ENCODE measurements at places on chromosomes 7 and 10.
A peak's percentile ranks its signal among the peaks of the same experiment; 100 is the strongest.

DNA sequence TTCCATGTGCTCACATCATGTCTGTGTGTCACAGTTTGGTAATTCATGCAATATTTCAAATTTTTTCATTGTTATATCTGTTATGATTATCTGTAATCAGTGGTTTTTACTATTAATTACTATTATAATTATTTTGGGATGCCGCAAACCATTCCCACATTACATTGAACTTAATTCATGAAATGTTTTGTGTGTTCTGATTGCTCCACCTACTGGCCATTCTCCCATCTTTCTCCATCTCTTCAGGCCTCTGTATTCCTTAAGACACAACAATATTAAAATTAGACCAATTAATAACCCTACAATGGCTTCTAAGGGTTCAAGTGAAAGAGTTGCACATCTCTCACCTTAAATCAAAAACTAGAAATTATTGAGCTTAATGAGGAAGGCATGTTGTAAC lies 398.5 kb downstream of the PCDH15 start:
- DNase-seq, result no peak

- peak; percentile 65 for DNase-seq
Observed at GRCh38 chr7:38311329-38311937, 38.0 kb upstream of the TARP start.

- DNase-seq, result no peak
Observed at GRCh38 chr10:42836771-42837468, 54.3 kb downstream of the BMS1 start.

- DNase-seq, result no peak
Observed at GRCh38 chr10:101230183-101230917, 1.1 kb upstream of the LBX1 start.

GRCh38 chr7:104286839-104287238 lies 41.6 kb upstream of the LHFPL3 start:
- DNase-seq, result no peak

DNA sequence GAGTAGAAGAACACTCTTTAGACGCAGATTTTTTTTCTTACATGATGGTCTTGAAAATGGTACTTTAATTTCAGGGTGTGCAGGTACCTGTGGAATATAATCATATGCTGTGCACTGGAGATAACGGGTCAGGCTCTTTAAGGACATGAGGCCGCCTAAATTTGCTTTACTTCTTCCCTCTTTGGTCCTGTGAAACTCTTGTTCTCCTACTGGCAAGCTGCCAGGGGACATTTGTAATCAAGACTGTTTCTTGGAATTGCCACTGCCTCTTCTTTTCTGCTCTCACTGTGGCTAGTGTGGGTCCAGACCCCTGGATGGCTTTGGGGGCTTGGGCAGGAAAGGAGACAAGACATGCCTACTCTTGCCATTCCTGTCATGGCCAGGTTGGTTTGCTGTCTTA lies 146.0 kb downstream of the SND1 start:
- DNase-seq, result peak; percentile 87

DNA sequence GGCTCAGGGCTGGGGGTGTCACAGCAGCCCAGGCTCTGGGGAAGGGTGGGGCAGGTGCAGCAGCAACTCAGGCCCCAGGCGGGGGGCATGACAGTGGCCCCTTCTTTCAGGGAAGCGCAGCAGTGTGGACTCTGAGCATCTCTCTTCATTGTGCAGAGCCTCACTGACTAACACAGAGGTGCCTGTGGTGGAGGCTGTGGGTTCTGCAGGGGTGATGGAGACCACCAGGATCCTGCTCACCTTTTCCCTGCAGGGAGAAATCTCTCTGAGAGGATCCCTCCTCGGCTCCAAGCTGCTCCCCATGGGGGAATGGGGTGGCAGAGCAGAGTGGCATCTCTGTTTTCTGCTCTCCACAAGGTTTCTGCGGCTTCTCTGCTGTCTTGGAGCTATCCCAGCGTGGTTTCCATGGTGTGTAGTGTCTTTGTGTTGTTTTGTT lies 37.8 kb upstream of the SHH start:
- no peak for DNase-seq

GRCh38 chr7:17921857-17922416 lies 18.4 kb downstream of the SNX13 start:
- DNase-seq, result no peak

GRCh38 chr10:21285742-21286331 lies 239.6 kb downstream of the SKIDA1 start:
- no peak for DNase-seq

- no peak for DNase-seq
Observed at GRCh38 chr10:124259139-124259825, 159.4 kb downstream of the OAT start.

DNA sequence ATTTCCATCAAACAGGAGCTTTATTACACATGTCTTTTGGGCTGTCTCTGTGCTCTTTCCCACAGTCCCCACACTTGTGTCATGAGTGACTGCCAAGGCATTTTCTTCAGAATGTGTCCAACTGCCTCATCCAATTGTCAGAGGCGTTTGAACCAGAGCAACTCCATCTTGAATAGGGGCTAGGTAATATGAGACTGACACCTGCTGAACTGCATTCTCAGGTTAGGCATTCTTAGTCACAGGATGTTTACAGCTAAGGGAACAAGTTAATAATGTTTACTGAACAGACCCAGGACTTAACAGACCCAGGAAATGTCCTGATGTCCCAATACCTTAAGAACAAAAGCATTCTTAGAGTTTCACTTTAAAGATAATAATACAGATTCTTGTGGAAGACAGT lies 595.5 kb downstream of the REEP3 start:
- no peak for DNase-seq

GRCh38 chr10:117926491-117926890 lies 120.2 kb downstream of the RAB11FIP2 start:
- DNase-seq, result no peak

- DNase-seq, result peak; percentile 87
Observed at GRCh38 chr7:101162551-101163278, 2.7 kb downstream of the VGF start.

DNA sequence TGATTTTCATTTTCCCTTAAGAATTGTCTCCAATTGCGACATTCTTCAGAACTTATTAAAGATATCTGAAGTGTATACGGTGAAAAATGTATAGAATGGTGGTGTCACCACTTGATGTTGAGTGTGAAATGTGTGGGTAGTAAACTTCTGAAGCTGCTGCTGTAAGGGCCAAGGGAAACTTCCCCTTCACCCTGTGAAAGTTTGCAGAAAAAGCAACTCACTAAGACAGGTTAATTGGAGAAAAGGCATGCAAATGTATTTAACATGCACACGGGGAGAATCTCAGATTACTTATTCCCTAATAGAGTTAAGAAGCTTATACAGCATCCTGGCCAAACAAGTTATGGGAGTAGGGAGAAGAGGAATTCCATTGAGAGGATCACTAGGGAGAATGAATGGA lies 173.0 kb downstream of the NSUN6 start:
- no peak for DNase-seq

- no peak for DNase-seq
Observed at GRCh38 chr7:1640376-1641172, 29.5 kb upstream of the ELFN1 start.

DNA sequence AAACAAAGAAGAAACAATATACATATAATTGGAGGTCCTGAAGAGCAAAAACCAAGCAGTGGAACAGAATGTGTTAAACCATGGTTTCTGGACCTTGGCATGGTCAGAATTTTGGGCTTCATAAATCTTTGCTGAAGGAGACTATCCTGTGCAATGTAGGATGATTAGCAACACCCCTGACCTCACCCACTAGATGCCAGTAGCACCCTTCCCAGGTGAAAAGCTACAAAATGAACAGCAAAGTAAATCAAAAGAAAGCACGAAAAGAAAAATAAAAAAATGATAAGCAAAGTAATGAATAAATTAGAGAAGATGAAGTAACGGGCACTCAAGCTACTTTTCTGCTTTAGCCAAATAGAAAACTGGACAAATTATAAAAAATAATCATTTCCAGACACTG lies 19.2 kb upstream of the ZPBP start:
- no peak for DNase-seq

DNA sequence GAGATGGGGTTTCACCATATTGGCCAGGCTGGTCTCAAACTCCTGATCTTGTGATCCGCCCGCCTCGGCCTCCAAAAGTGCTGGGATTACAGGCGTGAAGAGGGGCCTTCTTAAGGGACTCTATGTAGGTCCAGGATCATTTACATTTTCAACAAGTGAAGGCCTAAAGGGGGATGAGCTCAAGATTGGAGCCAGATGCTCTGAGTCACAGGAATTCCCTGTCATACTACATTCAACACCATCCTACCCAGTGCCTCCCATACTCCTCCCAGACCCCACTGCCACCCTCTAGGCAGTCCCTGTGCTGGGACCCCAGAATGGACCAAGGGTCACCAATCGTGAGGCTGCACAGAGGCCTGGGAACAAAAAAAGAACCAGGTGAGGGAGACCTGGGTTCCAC lies 29.9 kb downstream of the CYTH3 start:
- no peak for DNase-seq

DNA sequence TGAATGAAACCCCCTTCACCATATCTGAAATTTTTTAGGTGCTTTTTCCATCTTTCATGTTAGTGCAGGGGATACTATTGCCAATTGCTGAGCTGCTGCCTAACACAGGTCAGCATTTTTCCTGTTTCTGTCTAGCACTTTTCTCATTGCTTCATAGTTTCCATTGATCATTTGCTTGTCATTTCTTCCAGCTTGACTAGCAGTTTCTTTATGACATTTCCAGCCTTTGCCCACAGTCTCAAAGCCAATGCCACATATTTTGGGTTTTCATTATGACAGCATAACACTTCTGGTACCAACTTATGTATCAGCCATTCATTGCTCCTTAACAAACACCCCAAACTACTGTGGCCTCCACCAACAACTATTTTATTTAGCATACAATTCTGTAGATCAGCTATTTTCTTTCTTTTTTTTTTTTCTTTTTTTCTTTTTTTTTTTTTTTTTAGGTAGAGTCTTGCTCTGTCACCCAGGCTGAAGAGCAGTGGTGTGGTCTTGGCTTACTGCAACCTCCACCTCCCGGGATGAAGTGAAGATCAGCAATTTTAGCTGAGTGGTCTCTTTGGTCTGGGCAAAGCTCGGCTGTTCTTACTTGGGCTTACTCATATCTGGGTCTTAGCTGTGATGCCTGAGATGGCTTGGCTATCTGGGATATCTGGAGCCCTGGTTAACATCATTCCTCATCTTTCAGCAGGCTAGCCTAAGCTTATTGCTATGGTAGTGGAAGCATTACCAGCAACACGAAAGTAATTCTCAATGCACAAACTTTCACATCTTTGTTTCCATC lies 102.3 kb downstream of the EPC1 start:
- no peak for DNase-seq

GRCh38 chr10:32199714-32200394 lies 143.6 kb upstream of the KIF5B start:
- no peak for DNase-seq

- DNase-seq, result peak; percentile 77
Observed at GRCh38 chr7:75762350-75762917, 9.6 kb downstream of the CCL26 start.

DNA sequence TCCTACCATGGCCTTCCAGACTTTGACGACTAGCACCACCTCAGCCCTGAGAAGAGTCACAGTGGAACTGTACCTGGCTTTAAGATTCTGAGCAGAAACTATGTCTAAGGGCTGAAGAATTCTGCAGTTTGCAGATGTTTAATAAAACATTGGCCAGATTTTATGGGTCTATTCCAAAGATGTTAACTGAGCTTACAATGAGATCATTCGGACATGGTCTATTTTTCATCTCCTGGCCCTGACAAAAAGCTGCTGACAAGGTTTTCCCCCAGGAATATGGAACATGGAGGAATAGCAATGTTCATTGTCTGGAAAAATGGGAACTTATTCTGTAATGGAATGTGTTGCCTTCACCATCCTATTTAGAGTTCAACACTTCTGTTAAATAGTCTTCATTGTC lies 66.4 kb downstream of the PTF1A start:
- no peak for DNase-seq

DNA sequence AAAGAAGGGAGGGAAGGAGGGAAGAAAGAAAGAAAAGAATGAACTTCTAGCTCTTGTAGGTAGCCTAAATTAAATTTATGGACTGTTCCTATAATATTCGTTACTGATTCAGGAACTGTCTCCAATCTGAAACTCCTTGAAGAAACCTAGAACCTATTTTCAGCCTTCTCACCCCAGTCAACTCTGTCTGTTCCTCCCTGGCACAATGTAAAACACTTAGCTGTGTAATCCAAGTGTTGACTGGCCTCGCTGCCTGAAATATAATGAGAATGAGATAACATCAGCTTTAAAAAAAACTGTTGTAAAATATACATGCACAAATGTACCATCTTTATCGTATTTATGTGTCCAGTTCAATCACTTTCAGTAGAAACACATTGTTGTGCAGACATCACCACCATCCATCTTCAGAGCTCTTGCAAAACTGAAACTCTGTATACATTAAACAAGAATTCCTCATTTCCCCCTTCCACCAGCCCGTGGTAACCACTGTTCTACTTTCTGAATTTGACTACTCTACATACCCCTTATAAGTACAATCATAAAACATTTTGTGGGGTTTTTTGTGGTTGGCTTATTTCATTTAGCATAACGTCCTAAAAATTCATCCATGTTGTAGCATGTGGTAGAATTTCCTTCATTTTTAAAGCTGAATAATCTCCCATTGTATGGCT lies 6.3 kb upstream of the C7orf33 start:
- DNase-seq, result no peak

DNA sequence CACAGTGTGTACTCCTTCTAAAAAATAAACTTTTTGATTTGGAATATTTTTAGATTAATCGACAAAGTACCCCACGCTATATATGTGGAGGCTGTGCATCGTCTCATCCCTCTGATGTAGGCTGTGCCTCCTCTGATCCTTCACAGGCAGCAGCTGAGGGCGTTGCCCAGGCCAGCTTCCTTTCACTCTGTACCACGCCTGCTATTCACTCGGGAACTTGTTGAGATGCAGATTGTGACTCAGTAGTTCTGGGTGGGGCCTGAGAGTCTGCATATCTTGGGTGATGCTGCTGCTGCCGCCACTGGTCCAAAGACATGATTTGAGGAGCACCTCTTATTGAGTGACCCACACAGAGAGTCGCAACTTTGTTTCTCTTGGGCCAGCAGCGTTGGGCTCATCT lies 7.9 kb upstream of the C10orf120 start:
- no peak for DNase-seq

DNA sequence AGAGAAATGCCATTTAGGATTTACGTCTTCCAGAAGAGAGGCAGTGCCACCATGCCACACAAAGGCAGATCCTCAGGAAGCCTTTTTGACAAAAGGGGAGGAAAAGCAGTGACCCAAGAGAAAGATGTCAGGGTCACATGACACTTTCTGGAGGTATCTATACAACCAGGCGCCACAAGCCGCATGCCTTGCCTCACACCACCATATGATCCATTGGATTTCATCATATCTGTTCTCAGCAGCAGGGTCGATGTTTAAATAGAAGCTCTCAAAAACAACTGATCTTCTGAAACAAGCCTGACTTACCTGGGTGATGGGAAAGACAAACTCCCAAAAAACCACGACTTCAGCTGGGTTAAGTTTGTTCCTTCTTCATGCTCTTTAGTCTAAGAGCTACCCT lies 52.5 kb upstream of the UNC5B start:
- DNase-seq, result no peak

Measured in NCI-H2227 treated with DMSO at 0.1 percent for 48 hours (cell line).